Osteoblast (primary cell): ENCODE measurements at places on chromosomes 11 and 22. TPM values are rescaled to one million over a fixed set of nuclear protein-coding genes. Genes with fewer than 3 reads are reported as not detected.
A peak's percentile ranks its signal among the peaks of the same experiment; 100 is the strongest.

GRCh38 chr22:19718456-19719049, 4.2 kb downstream of the SEPTIN5 start:
- DNase-seq, result peak; percentile 94
- peaks cover 6% of the 10 kb centered on the region for H3K27me3 ChIP-seq
- peak overlapping the region; percentile 76 for H3K4me3 ChIP-seq
- H3K4me1 ChIP-seq, result peaks cover 4% of the 10 kb centered on the region
- no peak overlapping the region for H3K27ac ChIP-seq

DNA sequence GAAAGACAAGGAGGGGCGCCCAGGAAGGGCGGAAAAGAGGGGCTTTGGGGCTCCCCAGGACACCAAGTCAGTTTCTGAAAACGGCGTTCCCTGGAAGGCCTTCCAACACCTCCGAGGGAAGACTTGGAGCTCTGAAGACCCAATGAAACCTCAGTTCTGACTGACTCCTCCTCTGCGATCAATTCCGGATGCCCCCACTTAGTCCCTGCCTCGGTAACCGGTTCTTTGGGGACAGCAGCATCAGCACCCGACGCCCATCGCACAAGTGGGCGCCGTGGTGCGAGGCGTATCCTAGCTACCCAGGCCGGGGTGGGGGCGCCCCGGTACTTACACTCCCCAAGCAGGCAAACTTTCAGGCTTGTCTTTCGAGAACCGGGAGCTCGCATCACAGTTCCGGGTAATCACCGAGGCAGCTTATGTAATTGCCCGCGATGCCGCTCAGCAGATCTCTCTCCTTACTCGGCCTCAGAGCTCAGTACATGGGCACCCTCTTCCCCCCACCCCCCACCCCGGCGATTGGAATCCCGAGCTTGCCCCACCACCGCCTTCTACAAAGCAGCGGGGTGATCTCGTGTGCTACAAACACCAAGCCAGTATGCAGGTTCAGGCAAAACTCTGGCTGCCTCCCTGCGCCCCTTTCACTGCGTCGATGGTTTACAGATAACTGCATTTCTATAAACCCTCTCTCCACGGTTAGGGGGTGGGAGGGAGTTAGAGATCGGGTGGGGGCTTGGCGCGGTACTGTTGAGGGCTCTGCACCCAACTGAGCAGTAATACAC, 2.0 kb downstream of the TENM4 start:
- DNase-seq, result peak; percentile 94
- H3K36me3 ChIP-seq, result no peaks in the 10 kb centered on the region
- H3K4me1 ChIP-seq, result peaks cover 23% of the 10 kb centered on the region
- H3K27ac ChIP-seq, result peak overlapping the region; percentile 13

GRCh38 chr22:41619979-41620588, 759 bp downstream of the DESI1 start:
- peak; percentile 74 for DNase-seq
- H3K4me1 ChIP-seq, result peaks cover 19% of the 10 kb centered on the region
- H3K27ac ChIP-seq, result peak overlapping the region; percentile 99
- H3K36me3 ChIP-seq, result peaks cover 16% of the 10 kb centered on the region
- H3K27me3 ChIP-seq, result no peaks in the 10 kb centered on the region

GRCh38 chr11:108803776-108804175, 138.9 kb downstream of the DDX10 start:
- H3K27ac ChIP-seq, result peak overlapping the region; percentile 64
- peaks cover 16% of the 10 kb centered on the region for H3K4me1 ChIP-seq
- H3K4me3 ChIP-seq, result no peak overlapping the region
- H3K27me3 ChIP-seq, result no peaks in the 10 kb centered on the region
- peak; percentile 58 for DNase-seq

DNA sequence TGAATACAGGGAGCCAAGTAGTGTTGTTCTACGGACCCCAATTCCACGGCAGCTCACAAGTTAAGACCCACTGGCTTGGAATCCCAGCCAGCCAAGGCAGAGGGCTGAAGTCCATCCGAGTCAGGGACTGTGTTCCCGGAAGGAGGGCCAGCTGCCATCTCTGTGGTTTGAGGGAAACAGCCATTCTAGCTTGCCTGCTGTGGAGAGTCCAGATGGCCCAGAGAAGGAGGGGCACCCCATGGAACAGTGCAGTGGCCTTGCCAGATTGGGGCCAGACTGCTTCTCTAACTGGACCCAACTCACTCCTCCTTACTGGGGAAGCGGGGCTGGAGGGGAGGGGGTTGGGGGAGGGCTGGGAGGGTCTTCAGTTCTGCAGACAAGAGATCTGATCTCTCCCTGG, 156.4 kb downstream of the FAM181B start:
- no peak overlapping the region for H3K27ac ChIP-seq
- no peaks in the 10 kb centered on the region for H3K36me3 ChIP-seq

- DNase-seq, result no peak
- no peaks in the 10 kb centered on the region for H3K36me3 ChIP-seq
- H3K4me3 ChIP-seq, result no peak overlapping the region
- H3K4me1 ChIP-seq, result peaks cover 8% of the 10 kb centered on the region
Measured at GRCh38 chr11:57457643-57458023, 2.7 kb upstream of the RTN4RL2 start.

DNA sequence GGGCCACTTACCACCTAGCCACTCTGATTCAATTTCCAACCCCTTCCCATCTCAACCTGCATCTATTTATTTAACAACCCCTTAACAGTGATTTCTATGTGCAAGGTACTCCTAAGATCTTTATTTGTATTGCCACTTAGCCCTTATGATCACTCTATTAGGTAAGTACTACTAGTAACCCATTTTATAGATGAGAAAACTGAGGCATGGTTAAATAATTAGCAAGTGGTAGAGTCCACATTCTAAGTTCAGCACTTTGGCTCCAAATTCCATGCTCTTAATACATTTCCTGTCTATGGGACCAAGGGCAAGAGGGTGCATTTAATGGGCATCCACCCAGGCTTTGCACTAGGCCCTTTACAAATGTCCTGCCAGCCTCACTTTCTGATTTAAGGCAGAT, 38.1 kb upstream of the CSNK2A3 start:
- peaks cover 3% of the 10 kb centered on the region for H3K27me3 ChIP-seq
- no peak for DNase-seq
- no peak overlapping the region for H3K4me3 ChIP-seq
- H3K36me3 ChIP-seq, result no peaks in the 10 kb centered on the region
- peak overlapping the region; percentile 69 for H3K27ac ChIP-seq

GRCh38 chr22:36194971-36195370, 6.6 kb downstream of the APOL4 start:
- no peak overlapping the region for H3K4me3 ChIP-seq
- peaks cover 18% of the 10 kb centered on the region for H3K4me1 ChIP-seq
- peak; percentile 84 for DNase-seq
- no peaks in the 10 kb centered on the region for H3K36me3 ChIP-seq
- H3K27me3 ChIP-seq, result no peaks in the 10 kb centered on the region
- no peak overlapping the region for H3K27ac ChIP-seq

- no peak for DNase-seq
- no peak overlapping the region for H3K27ac ChIP-seq
- H3K4me1 ChIP-seq, result no peaks in the 10 kb centered on the region
- no peaks in the 10 kb centered on the region for H3K36me3 ChIP-seq
- no peaks in the 10 kb centered on the region for H3K27me3 ChIP-seq
- H3K4me3 ChIP-seq, result no peak overlapping the region
Measured at GRCh38 chr11:97201743-97202612, 812.2 kb downstream of the JRKL start.

- no peak overlapping the region for H3K27ac ChIP-seq
- H3K4me3 ChIP-seq, result no peak overlapping the region
- H3K36me3 ChIP-seq, result no peaks in the 10 kb centered on the region
- H3K4me1 ChIP-seq, result no peaks in the 10 kb centered on the region
- no peak for DNase-seq
- no peaks in the 10 kb centered on the region for H3K27me3 ChIP-seq
Measured at GRCh38 chr11:104369761-104370160, 205.8 kb upstream of the PDGFD start.

- no peak overlapping the region for H3K4me3 ChIP-seq
- H3K36me3 ChIP-seq, result no peaks in the 10 kb centered on the region
- H3K4me1 ChIP-seq, result no peaks in the 10 kb centered on the region
- no peaks in the 10 kb centered on the region for H3K27me3 ChIP-seq
- no peak for DNase-seq
Measured at GRCh38 chr11:22162756-22163155, 30.1 kb upstream of the ANO5 start.

- peak; percentile 89 for DNase-seq
- H3K4me3 ChIP-seq, result no peak overlapping the region
Measured at GRCh38 chr11:70476669-70477068, 78.3 kb downstream of the CTTN start.

- H3K27me3 ChIP-seq, result no peaks in the 10 kb centered on the region
- no peak for DNase-seq
- no peaks in the 10 kb centered on the region for H3K36me3 ChIP-seq
- no peak overlapping the region for H3K27ac ChIP-seq
- H3K4me3 ChIP-seq, result no peak overlapping the region
- H3K4me1 ChIP-seq, result no peaks in the 10 kb centered on the region
Measured at GRCh38 chr22:21889251-21889990, 22.0 kb upstream of the MAPK1 start.

- peak; percentile 96 for DNase-seq
- H3K4me3 ChIP-seq, result no peak overlapping the region
- H3K4me1 ChIP-seq, result peaks cover 21% of the 10 kb centered on the region
- H3K27ac ChIP-seq, result no peak overlapping the region
- peaks cover 15% of the 10 kb centered on the region for H3K36me3 ChIP-seq
Measured at GRCh38 chr11:126284829-126285228, 1.9 kb downstream of the TIRAP start.

DNA sequence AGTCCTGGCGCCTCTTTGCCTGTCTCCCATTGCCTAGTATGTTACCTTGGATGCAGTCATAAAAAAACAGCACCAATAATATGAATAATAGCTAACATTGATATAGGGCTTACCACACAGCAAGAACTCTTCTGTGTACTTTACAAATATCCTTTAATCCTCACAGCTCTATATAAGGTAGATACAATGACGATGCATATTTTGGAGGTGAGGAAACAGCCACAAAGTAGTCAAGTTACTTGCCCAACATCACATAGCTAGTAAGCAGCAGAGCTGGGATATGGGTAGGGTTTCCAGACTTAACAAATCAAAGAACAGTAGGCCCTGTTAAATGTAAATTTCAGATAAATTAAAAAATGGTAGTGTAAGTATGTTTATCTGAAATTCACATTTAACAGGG, 128.8 kb downstream of the ST3GAL4 start:
- H3K27ac ChIP-seq, result no peak overlapping the region
- no peaks in the 10 kb centered on the region for H3K36me3 ChIP-seq
- H3K27me3 ChIP-seq, result no peaks in the 10 kb centered on the region

GRCh38 chr22:30250661-30251267, 4.2 kb upstream of the LIF start:
- H3K4me1 ChIP-seq, result peaks cover 45% of the 10 kb centered on the region
- H3K27me3 ChIP-seq, result no peaks in the 10 kb centered on the region
- peak; percentile 99 for DNase-seq
- no peak overlapping the region for H3K4me3 ChIP-seq

DNA sequence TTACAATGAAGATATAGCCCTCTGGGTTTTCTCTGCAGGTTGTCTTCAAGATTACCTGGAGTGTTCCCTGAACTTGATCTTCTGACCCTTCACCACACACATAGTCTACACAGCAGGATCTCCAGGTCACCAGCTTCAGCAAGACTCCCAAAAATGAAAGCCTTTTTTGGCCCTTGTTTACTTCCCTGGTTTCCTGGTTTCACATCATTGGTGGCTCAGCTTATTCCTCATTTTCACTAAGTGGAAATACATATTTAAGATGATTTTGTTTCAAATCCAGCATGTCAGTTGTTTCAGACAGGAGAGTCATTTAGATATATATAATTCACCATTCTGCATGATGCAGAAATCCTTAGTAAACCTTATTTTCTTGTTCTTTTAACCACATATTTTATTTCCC, 41.6 kb upstream of the MPEG1 start:
- H3K36me3 ChIP-seq, result no peaks in the 10 kb centered on the region
- H3K4me1 ChIP-seq, result no peaks in the 10 kb centered on the region
- H3K27me3 ChIP-seq, result no peaks in the 10 kb centered on the region
- no peak for DNase-seq

DNA sequence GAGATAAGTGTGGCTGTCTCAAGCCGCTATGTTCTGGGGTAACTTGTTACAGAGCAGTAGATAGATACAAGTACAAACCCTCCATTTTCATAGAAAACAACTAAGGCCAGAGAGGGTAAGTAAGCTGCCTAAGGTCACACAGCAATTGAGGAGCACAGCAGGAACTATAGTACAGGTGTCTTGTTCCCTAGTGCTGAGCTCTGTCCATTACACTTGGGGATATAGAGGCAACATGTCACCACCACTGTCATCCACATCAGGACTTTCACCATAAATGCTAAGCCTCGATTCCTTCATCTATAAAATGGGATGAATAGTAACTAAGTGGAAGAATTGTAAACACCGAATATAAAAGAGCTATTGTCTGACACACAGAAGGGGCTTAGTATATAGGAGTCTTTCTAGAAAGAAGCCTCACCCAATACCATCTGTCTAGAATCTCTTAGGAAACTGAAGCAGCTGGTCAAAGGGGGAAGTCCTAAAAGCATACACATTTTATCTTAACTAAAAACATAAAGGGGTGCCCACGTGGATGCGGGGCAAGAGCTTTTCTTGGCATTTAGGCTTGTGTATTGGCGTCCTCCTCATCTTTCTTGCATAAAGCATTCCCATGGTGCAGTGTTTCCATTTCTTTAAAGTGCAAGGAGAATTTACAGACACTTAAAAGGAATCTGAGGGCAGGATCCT, 93.8 kb upstream of the ALX4 start:
- no peak overlapping the region for H3K4me3 ChIP-seq
- DNase-seq, result no peak
- no peak overlapping the region for H3K27ac ChIP-seq
- H3K36me3 ChIP-seq, result no peaks in the 10 kb centered on the region

GRCh38 chr11:123484448-123484847, 54.4 kb downstream of the GRAMD1B start:
- DNase-seq, result no peak
- H3K4me3 ChIP-seq, result no peak overlapping the region
- no peak overlapping the region for H3K27ac ChIP-seq
- H3K27me3 ChIP-seq, result no peaks in the 10 kb centered on the region
- H3K36me3 ChIP-seq, result peaks cover 17% of the 10 kb centered on the region

GRCh38 chr11:19311308-19312030, 70.7 kb upstream of the E2F8 start:
- DNase-seq, result peak; percentile 94
- H3K36me3 ChIP-seq, result no peaks in the 10 kb centered on the region
- H3K4me3 ChIP-seq, result no peak overlapping the region
- H3K27me3 ChIP-seq, result peaks cover 13% of the 10 kb centered on the region
- no peaks in the 10 kb centered on the region for H3K4me1 ChIP-seq
- H3K27ac ChIP-seq, result no peak overlapping the region

LRRC56 gene
- 0.88 and 1.1 TPM in 2 replicates for total RNA-seq

ZNF215 gene
- total RNA-seq, result 4.3 and 5.0 TPM in 2 replicates

DDI1 gene
- total RNA-seq, result under 0.01 TPM in 1 of 2 replicates, not detected in the other

VSIG10L2 gene
- total RNA-seq, result not detected in 2 replicates

NXPE4 gene
- total RNA-seq, result not detected in 2 replicates

MB gene
- 0.36 TPM in 1 of 2 replicates, not detected in the other for total RNA-seq
